ENCODE measurements at places on chromosomes 1 and 21.

GRCh38 chr1:175536921-175537320 lies 206.5 kb downstream of the TNR start:
- DNase-seq = no peak

GRCh38 chr1:33985656-33986055 lies 121.8 kb downstream of the HMGB4 start:
- no peak for DNase-seq

GRCh38 chr1:59738152-59738551 lies 76.6 kb upstream of the HOOK1 start:
- DNase-seq = no peak

- DNase-seq = no peak
Measured at GRCh38 chr1:23567629-23567995, 8.3 kb upstream of the ID3 start.

- DNase-seq = no peak
Measured at GRCh38 chr1:8578132-8578877, 239.1 kb downstream of the RERE start.

DNA sequence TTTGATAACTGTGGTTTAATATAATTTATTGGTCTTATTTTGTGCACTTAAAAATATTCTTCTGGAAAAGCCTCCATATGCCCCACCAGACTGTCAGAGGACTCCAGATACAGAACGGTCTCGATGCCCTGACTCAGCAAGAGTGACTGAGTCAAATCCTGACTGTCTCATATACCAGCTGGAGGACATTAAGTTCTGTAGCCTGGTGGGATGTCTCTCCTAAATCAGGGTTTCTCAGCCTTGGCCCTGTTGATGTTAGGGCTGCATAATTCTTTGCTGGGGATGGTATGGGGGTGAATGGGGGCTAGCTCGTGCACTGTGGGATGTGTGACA lies 67.7 kb upstream of the TLR5 start:
- no peak for DNase-seq

- DNase-seq = no peak
Measured at GRCh38 chr1:200035956-200036618, 8.6 kb downstream of the NR5A2 start.

DNA sequence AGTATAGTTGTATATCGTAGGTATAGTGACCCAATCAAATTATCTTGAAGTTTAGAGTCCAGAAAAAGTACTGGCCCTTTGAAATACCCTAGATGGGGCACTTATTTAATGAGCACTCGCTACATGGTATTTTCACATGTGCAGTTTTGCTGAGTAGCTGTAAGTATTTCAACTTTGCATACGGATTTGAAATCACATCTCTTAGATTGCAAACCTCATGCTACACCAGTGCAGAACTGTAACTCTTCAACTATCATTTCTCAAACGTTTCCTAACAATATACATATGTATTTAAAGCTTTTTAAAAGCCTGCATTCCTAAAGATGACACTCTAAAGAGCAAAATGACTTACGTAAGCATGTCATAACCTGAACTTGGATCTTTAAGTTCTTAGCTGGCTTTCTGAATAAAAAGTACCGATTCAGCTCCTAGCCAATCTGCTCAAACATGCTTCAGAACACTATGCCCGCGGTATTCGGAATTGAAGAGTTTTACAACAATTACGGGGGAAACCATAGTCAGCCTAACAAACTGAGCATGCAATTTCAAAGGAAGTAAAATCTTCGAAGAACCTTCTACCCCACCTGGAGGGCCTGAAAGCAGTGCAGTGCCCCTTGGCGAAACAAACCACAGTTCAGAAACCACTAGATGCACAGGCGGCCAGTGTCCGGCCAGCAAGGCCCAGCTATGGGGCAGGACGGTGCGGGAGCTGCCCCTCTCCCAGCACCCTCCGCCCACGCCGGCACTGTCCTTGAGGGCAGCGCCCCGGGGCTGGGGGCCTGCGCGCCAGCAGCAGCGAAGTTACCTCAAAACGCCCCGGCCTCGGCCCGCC lies 863 bp downstream of the FH start:
- DNase-seq = no peak

DNA sequence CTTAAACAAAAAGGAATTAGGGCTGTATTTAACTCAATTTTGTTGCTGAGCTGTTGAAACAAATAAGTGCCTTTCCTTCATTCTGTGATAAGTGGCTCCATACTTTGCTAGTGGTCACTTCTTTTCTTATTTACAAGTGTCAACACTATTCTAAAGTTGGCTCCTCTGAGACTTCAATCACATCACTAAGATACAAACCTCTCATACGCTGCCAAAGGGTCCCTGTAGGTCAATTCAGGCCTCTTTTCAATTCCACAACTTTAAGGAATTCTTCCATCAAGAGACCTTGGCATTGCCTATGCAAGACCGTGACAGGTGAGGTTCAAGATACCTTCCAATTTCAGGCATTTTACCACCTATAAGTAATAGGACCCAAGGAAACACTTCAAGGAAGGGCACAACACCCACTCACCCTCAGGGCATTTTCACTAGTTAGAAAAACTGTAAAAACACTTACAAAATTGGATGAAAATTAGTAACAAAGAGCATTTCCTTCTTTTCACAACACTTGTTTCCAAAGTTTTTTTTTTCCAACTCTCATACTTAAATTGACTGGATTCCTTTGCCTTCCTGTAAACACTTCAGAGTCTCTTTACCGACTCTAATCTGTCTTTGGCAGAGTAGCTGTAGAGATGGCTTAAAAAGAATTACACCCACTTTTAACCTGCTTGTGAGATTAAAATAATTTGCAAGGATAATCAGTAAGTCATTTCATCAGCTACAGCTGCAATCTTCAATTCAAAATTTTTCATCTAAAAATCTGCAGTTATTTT lies 24.5 kb downstream of the SERBP1 start:
- no peak for DNase-seq

DNA sequence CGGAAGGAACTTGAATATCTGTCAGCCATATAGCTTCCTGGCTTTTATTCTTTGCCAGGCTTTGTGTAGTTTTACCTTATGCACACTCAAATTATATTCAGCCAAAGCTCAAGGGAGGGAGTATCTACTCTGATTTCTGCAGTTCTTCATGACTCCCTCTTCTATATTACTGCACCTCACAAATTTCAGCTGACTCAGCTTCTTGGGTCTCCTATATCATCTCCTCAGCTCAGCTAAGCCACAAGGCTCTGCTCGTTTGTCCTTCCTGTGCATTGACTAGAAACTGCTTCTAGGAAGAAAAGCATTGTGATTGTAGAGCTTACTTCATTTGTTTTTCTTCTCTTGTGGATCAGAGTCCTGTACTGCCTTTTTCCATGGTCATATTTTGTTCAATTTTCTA lies 37.4 kb downstream of the BTBD8 start:
- no peak for DNase-seq
